ENCODE measurements at places on chromosomes 3 and 15.

- DNase-seq = no peak
Observed at GRCh38 chr3:33453331-33453761, 13.1 kb upstream of the UBP1 start.

- DNase-seq = no peak
Observed at GRCh38 chr3:128278761-128279600, 125.7 kb downstream of the EEFSEC start.

DNA sequence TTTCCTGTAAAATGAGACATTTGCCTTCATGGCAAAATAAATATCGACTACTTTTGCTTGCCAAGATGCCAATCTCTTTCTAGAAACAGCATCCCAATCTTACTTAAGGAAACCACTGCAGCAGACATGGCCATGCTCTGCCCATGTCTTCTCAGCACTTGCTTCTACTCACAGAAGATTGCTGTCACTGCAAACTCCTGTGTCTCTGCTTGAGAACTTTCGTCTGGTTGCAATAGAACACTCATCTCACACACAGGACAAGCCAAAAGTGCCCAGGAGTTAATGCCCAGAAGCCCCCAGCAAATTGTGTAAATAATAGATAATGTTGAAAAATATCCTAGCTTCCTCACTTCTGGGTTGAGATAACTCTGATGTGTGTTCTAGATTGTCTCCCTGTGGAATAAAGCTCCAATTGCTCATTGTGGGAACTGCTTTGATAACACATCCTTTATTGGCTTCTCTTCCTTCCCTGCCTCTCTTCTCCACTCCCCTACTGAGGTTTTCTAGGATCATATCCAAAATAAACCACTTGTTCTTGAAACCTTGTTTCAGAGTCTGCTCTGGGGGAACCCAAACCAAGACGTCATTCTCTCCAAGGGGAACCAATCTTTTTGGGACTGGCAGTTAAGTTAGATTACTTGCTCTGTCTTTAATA lies 156.3 kb upstream of the STRIT1 start:
- no peak for DNase-seq

- DNase-seq = no peak
Observed at GRCh38 chr3:57512166-57512565, 32.0 kb downstream of the DNAH12 start.

- DNase-seq = no peak
Observed at GRCh38 chr15:35115155-35115725, 30.1 kb upstream of the NANOGP8 start.

DNA sequence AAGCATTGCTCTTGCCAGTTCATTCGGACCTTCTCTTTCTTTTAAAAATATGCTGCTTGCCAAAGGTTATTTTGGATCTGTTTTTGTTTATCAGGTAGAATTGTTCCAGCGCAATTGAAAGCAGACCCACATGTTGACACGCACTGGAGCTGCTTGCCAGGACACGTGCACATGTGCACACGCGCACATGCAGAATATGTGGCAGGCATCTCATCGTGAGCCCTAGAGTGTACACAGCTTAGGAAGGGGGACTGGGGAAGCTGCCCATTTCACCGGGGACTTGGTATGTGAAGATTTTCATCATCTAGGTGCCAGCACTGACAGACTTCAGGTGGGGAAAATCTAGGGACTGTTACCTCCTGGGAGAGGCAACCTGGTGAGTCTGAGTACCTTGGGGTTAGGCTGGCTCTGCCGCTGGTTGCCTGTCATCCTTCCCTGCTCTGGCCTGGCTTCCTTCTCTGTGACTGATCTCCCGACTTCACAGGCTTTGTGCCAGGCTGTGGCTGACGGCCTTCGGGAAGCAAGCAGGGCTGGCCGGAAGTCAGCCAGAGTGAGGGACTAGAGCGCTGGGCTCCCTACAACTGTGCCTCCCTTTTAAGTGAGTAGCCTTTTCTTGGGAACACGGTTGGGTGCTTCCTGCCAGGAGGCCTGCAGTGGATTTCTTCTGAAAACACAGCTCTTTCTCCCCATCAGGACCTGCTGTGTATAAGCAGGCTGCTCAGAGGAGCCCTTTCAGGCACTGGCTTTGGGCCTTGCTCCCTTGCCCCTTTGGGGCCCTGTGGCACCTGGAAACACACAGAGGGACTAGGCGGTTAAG lies 129.3 kb downstream of the EEFSEC start:
- no peak for DNase-seq

DNA sequence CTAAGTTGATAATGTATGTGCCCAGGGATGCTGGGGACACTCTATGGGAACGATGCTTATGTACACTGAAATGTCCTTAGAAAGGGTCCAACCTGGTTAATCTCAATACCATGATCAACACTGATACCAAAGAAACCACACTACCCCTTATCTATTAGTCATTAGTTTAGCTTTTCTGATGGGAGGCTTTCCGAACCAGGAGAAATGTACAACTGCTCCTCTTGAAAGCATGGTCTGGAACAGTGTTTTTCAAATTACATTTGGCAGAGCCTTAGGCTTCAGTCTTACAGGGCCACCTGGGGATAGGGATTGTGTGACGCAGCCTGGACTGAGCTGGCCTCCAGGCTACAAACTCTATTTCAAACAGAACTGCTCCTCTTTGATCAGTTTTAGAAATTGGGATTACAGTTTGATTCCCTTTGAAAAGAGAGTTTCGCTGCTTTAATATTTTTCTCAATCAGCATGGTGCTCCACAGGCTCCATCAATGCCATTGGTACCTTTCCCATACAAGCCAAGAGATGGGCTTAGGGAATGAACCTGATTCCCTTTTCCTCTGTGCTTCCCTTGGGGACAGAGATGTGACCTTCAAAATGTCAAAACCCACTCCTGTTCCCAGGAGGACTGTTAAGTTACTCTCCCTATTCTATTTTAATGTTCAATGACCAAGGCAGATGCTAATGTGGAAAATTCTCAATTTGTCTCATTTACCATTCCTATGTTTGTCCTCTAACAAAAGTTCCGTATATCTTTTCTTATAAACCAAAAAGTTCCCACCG lies 296.0 kb upstream of the ADAMTS9 start:
- DNase-seq = no peak

DNA sequence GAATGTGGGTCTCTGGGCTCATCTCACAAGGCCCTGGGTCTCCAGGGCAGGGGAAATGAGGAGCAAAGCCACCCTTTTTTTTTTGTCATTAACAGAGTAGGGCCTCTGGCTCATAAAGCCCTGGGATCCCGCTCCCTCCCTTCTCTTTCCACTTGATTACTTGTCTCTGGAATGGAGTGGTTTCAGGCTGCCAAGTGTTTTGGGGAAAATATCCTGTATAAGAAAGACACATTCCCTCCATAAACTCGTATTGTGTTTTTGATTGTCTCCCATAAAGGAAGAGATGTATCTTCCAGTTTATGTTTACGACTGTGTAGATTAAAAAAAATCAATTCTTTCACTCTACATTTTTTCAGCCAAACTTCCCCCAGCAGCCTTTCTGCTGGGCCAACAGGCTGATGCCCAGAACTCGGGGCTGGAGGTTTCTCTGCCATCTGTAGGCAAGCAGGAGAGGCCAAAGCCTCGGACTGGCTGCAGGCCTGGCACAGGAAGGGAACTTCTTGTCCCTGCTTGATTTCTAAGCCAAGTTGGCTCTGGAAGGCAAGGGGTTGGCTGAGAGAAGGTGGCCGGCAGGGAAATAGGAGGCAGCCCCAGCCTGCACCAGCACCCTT lies 49.4 kb upstream of the INSYN1 start:
- no peak for DNase-seq

DNA sequence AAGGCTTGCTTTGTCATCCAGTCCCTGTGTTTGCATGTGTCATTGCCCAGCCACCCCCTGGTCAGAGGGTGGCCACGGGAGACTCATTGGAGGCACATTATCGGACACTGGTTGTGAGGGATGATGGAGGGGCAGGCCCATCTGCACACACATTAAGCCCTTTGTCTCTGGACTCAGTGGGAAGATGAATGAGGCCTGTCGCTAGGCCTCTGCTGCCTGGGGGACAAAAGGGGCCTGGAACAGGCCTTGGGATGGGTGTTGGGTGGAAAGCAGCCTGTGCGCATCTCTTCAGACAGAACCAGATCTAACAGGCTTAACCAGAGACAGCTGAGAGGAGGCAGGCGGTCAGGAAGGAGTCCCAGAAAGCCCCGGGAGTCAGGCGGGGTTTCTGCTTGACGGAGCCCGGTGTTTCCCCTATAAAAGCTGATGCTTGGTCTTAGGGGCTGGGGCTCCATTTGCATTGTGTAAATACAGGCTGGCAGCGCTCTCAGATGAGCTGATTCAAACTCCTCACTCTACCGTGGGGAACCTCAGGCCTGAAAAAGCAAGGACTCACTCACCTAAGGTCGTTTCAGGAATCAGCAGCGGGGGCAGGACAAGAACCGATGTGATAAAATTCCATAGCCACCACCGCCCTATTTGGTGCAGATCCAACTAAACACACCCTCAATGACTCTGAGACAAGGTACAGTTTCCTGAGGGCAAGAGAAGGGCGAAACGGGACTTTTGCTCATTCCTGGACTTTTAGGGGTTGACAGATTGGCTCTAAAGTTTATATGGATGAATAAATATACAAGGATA lies 17.1 kb upstream of the SKIC8 start:
- no peak for DNase-seq

DNA sequence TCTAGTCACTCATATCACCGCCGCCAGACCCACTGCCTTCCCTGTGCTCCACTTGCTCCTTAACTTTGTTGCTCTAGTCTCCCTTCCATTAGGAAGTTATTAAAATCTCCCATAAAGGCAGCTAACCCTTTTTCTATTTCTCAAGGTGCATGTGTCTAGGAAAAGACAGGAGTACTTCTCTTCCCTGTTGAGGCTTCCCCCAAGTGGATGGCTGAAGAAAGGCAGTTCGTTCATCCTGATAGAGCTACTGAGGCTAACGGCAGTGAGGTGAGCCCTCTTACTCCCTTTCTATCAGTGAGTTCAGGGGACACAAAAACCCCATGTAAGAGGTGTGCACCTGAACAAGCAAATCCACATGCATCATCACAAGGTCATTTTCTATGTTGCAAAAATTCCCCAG lies 397.8 kb downstream of the IGSF11 start:
- no peak for DNase-seq

- no peak for DNase-seq
Observed at GRCh38 chr3:15065550-15066007, 464 bp upstream of the MRPS25 start.

DNA sequence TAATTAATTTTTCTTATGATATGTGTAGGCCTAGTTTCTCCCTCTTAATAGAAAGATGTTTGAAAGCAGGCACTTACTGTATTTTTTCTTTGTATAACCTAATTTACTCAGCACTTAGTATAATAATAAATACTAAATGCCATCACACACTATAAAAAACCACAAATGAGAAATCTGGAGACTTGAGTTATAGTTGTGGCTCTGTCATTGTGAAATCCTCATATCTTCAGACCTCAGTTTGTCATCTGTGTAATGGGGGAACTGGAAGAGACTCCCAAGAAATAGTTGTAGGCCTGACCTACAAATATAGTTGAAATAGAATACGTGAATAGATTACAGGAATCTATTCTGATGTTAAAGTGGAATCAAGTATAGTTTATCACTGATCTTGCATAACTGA lies 287.6 kb upstream of the DPH6 start:
- DNase-seq = no peak

DNA sequence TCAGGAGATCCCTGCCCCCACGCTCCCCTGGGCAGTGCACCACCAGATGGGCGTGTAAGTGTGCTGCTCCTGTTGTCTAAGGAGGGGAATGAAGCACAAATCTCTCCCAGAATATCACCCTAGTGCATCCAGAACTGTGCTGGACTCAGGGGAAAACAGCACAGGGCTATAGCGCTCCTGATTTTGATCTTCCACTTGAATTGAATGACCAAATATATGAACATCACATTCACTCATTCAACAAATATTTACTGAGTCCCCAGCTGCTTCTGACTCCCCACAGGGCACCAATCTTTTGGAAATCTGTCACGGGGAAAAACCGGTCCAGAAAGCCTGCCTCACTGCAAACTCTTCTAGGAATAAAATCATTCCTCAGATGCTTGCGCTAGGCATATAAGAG lies 2.4 kb downstream of the CPLX3 start:
- no peak for DNase-seq

GRCh38 chr3:71328926-71329325 lies 254.6 kb downstream of the FOXP1 start:
- DNase-seq = no peak

GRCh38 chr3:3639078-3639477 lies 160.2 kb upstream of the LRRN1 start:
- no peak for DNase-seq

DNA sequence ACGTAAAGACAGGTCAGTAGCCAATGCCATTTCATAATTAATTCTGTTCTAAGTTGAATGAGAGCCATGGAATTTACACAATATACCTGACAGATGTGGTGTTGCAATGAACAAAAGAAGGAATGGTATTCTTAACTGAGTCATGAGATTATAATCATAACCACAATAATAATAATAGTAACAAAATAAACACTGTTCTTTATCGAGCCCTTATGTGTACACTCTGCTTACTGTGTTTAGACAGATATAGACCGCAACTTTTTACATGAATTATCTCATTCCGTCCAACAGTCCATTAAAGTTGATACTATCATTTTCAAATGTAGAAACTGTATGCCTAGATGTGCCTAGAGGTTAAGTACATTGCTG lies 28.2 kb upstream of the SCAANT1 start:
- DNase-seq = no peak

GRCh38 chr15:39657181-39657580 lies 76.3 kb downstream of the THBS1 start:
- DNase-seq = no peak

GRCh38 chr3:53200501-53201498 lies 39.8 kb downstream of the PRKCD start:
- no peak for DNase-seq

DNA sequence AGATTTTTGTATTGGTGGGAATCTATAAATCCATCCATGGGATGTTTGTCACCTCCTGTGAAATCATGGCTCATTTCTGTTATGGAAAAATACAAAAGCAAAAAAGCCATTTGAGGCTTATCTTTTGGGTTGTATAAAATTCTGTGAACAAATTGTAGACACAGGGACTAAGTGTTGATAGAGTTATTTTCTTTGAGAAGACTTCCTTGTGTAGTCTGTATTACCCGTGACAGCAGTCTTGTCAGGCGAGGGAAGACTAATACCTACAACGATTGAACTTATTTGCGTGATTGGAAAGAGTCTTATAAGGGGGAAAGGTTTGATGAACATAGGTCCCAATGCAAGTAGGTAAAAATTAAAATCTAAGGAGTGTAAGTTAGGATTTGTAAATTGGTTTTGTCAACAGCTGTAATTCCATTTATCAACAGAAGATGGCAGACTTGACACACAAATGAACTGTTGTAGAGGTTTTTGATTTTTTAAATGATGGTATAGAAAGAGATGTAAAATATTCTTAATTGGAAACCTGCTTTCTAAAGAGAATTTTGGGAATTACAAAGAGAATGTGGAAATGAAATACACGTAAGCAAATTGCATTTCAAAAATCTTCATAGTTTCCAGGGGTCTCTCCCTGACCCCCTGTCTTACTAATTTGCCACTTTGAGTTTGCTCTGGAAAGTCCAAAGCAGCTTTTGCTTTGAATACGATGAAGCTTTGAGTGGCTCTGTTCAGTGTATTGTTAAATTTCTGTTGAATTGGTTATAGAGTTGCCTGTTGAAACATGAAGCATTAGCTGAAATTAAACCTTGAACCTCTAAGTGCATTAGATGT lies 33.2 kb downstream of the SLC25A26 start:
- no peak for DNase-seq

- DNase-seq = no peak
Observed at GRCh38 chr3:178169421-178169820, 366.8 kb upstream of the KCNMB2 start.

GRCh38 chr3:66317750-66318376 lies 97.1 kb downstream of the SLC25A26 start:
- no peak for DNase-seq

GRCh38 chr3:166471074-166471767 lies 634.0 kb upstream of the BCHE start:
- no peak for DNase-seq

- no peak for DNase-seq
Observed at GRCh38 chr15:39456582-39457330, 124.1 kb upstream of the THBS1 start.

Data from esophagus squamous epithelium (tissue), 5 donors.